ENCODE measurements at places on chromosomes 7 and 10. TPM values are rescaled to one million over a fixed set of nuclear protein-coding genes. Genes with fewer than 3 reads are reported as not detected.

DNA sequence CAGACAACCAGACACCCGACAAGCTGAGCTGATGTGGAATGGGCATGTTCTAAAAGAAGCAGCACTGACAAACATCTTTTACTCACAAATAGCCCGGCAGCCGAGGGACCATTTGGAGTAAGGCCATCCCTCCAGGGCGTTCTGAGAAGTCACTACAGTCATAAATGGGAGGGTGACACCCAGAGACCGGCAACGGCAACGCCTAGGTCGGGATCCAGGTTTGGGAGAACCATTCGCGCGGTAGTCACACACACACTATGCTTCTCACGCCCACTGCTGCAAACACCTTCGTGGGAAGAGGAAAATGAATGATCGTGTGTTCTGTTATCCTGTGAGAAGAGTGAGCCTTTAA, 9.8 kb downstream of the TNS3 start:
- DNase-seq: no peak

The SLC39A12 gene
- not detected for total RNA-seq

The NEURL1 gene
- 1.7 TPM for total RNA-seq

The TMEM140 gene
- 6.2 TPM for total RNA-seq

DNA sequence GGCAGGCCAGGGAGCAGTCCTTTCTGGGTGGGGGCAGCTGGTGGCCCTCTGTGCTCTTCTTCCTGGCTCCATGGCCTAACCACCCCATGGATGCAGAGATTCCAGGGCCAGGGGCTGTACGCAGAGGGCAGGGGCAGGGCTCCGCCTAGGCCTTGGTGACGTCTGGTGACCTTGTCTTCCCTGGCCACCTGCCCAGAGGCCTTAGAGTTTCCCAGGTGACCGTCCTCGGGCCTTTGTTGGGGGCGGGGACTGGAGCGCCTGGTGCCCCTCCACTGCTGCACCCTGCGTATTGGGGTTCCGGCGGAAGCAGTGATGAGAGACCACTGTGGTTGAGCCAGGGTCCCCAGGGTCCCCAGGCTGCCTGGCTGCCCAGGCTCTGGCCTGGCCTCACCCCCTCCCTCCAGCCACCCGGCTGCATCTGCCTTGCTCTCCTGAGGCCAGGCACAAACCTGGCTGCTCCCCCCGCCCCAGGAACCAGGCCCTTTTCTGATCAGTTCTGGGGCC, 10.3 kb downstream of the PWWP2B start:
- no peak for DNase-seq

DNA sequence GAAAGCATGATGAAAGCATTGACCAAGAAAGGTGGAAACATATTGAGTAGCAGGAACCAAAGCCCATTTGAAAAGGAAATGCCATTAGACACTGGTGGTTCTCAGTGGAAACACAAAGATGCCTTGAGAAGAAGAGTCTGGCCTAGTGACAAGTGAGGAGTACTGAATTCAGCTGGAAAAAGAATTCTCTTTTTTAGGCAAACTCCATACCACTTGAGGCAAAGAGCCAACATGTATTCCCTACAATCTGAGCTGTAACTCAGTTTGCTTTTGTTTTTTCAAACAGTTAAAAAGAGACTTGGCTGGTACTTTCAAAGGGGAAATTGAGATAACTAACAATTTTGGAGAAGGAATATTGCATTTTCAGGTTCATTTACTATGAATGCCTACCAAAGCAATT, 624.0 kb downstream of the NRG3 start:
- no peak for DNase-seq

DNA sequence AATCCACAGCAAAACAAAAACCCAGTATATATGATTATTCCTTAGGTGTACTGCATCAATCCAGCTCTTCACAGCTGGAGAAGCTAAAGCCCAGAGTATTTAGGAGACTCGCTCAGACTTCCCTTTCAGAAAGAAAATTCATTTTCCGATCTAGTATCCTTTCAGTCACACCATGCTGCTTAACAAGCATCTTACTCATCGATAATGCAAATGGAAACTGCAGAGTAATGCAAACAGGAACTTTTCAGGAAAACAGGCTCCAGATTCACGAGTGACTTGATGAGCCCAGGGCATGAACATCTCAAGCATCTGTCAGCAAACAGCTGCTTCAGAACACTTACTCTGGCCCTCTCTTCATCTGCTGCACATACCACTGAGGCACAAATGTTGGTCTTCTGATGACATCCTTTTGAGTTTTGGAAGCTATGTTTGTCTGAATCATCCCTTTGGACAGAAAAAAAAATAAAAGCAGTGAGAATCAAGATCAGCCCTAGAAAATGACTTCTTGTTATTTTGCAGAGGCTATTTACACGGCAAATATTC, 24.9 kb upstream of the ZC3HAV1L start:
- DNase-seq: no peak

The PLEKHS1 gene
- not detected for total RNA-seq

DNA sequence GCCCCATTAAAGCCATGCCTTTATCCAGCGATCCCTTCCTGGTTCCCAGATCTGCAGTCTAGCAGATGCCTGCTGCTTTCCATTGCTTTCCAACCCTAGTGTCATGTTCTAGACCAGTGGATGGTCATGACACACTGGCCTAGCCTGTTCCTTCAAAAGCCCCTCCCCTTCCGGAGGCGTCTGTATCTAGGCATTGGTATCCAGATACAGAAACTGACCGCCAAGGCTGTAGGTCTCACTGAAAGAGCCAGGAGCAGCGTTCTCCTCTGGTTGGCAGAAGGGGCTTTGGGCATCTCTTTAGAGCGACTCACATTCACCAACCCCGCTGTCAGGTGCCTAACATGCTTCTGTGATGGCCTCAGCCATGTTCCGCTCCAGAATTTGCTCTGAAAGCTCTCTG, 22.6 kb downstream of the JCAD start:
- DNase-seq: no peak

DNA sequence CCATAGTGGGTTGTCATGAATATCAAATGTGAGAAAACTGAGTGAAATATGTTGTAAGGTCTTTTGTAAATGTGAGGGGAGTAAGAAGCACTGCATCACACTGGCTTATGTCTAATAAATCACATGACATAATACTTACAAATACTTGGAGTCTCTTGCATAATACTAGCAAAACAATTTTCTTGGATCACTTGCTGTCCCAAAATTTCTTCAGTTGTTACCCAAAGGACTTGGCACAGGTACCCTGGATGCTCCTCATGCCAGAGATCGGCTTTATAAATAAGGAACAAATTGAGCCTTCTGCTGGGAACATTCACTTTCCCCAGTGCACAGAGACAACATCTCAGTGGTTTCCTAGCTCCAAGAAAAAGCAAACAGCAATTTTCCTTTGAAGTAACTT, 5.0 kb upstream of the LRIT2 start:
- DNase-seq: no peak

The NEUROD6 gene
- total RNA-seq: not detected

- DNase-seq: no peak
Observed at GRCh38 chr10:117936976-117937375, 109.8 kb downstream of the RAB11FIP2 start.

DNA sequence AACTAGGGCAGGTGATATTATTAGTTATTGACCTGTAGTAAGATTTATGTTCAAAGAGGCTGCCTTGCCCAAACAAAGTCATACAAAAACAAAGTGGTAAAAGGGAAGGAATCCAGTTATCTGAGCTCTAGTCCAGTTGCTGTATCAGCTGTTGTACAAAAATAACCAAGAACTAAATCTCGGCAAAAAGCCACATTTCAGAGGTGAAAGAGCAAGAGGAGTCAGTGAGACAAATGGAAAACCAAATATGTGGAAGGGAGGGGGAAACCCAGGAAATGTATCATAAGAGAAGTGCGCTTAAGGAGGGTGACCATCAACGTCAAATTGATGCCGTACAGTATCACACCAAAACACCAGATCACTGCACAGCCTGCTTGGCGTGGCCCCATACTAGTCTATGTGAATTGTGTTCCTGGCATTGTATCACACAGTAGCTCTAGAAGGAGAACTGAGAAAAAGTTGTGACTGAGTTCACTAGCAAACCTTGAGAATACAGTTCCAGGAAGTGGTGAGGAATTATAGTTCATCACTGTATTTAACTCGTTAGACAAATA, 6.4 kb downstream of the AGBL3 start:
- DNase-seq: peak; percentile 70

The MGAM2 gene
- not detected for total RNA-seq

The SEMA3D gene
- total RNA-seq: not detected

GRCh38 chr7:70668606-70669358, 463.2 kb upstream of the GALNT17 start:
- no peak for DNase-seq

- no peak for DNase-seq
Observed at GRCh38 chr10:1163204-1163660, 107.0 kb downstream of the WDR37 start.

The TBXAS1 gene
- total RNA-seq: 1.5 TPM

GRCh38 chr10:113086282-113086681, 136.2 kb downstream of the TCF7L2 start:
- DNase-seq: no peak

DNA sequence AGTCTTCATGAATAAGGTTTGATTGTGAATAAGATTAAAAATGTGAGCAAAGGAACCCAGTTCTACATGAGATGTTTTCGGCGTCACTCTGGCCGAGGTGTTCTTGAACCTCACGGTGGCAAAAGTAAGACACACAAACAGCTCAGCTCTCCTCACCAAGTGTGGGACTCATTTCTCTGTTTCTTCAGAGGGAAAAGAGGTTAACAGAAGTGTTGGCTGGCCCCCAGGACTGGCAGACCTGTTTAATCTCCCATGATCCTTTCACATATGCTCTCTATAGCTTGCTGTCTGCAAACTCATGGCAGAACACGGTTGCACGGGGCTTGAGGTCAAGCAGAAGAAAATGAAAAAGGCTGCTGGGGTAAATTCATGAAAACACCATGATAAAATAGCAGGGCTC, 394.4 kb downstream of the CALN1 start:
- DNase-seq: no peak

DNA sequence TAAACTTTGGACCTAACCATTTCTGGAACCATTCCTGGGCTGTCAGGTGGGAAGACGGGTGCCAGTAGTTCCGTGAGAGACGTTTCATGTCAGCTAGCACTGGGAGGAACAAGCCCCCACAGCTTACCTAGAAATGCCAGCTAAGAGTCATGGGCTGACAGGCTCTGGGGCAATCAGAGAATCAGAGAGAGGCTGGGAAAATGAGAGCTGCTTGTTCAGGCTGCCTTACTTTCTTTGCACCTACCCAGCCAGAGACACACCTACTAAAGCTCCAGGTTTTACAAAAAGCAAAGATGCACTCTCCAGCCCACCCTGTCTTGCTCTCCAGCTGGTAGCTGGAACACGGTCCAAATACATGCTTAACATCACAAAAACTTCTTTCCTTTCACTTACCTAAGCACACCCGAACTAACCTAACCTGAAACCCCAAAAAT, 688 bp downstream of the PTN start:
- DNase-seq: no peak

The PNLIPRP3 gene
- not detected for total RNA-seq

DNA sequence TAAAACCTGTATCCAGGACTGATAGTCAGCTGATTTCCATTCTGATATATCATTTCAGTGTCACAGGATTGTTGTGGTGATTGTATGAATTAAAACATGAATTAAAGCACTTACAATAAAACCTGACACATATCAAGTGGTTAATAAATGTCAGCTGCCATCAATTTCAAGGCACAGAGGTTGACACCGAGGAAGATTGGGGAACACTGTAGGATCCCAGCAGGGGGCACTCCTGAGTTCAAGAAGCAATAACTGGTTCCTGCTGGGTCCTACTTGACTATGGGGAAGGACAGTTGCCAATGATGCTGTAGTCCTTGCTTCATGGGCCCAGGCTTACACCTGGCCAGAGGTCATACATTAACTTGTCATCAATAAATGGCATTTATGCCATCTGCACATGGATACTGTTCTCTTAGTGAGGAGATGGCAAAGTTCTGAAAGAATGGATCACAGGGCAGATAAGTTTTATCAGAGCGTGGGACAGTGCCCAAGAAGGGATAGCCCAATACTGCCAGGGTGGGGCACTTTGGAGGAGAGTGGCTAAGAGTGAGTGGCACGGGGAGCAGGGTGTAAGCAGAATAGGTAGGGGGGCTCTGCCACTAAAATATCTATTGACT, 24.1 kb downstream of the FZD1 start:
- peak; percentile 34 for DNase-seq

- peak; percentile 65 for DNase-seq
Observed at GRCh38 chr7:108415821-108416536, 40.3 kb downstream of the NRCAM start.

GRCh38 chr10:8050556-8051108, 3.9 kb upstream of the GATA3 start:
- DNase-seq: peak; percentile 58

DNA sequence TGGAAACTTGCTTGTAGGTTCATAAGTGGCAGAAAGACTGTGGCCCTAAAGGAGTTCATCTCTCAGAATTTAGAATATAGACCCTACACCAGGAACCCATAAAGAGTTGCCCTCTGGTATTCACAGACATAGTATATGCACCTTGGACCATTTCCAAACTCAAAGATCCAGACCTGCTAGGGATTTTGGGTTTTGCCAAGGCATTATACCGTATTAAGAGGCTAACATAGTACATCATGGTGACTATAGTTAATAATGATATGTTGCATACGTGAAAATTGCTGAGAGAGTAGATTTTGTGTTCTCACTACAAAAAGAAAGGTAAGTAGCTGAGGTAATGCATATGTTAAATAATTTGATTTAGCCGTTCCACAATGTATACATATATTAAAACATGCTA, 13.9 kb downstream of the IFIT3 start:
- DNase-seq: no peak

GRCh38 chr7:116145245-116145852, 65.0 kb upstream of the TES start:
- peak; percentile 60 for DNase-seq

DNA sequence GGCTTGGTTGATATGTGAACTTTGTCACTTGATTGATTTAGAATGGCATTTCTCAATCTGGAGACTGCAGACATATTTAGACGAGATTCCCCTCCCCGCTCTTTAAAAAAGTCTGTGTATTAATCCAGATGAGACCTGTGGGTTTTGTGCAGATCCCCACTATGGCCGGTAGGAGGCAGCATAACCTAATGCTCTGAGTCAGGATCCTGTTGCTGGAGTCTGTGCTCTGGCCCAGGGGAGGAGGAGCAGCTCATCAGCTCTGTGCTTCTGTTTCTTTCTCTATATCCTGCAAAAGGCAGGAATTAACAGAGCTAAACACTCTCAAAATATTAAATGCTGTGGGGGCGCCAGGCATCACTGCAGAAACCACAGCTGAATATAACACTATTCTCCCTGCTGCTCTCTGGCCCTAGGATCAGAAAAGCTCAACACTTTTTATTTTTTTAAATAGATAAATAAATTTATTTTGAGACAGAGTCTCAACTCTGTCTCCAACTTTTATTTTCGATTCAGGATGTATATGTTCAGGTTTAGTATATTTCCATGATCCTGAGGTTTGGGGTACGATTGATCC, 23.9 kb upstream of the SEPHS1 start:
- DNase-seq: peak; percentile 77

DNA sequence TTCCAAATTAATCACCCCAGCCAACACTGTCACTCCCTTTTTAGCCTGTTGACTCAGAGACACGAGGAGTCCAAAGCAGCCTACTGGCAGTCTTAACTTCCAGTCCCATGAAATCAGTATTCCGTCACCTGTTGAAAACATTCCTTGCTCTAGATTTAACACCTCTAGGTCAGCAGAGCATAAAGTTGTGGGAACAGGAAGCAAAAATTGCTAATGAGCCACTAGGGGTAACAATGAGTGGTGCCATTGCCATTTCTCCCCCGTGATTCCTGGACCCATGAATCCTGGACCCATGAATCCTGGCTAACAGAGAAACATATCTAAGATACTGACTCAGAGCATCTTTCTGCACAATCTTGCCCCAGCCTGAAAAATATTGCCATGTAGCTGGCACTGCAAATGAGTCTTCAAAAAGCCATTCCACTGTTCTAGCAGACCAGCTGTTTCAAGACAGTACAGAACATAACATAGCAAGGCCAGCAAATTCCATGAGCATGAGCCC, 252.7 kb upstream of the PTER start:
- no peak for DNase-seq
